NCI-H1105 treated with DMSO at 0.1 percent for 48 hours (cell line): ENCODE measurements at places on chromosomes 2 and 18.

- DNase-seq: no peak
These were observed 787.2 kb downstream of the PLCL1 start for GRCh38 chr2:198591586-198591985.

- DNase-seq: no peak
These were observed 136.4 kb upstream of the CELF4 start for GRCh38 chr18:37701967-37702366.

DNA sequence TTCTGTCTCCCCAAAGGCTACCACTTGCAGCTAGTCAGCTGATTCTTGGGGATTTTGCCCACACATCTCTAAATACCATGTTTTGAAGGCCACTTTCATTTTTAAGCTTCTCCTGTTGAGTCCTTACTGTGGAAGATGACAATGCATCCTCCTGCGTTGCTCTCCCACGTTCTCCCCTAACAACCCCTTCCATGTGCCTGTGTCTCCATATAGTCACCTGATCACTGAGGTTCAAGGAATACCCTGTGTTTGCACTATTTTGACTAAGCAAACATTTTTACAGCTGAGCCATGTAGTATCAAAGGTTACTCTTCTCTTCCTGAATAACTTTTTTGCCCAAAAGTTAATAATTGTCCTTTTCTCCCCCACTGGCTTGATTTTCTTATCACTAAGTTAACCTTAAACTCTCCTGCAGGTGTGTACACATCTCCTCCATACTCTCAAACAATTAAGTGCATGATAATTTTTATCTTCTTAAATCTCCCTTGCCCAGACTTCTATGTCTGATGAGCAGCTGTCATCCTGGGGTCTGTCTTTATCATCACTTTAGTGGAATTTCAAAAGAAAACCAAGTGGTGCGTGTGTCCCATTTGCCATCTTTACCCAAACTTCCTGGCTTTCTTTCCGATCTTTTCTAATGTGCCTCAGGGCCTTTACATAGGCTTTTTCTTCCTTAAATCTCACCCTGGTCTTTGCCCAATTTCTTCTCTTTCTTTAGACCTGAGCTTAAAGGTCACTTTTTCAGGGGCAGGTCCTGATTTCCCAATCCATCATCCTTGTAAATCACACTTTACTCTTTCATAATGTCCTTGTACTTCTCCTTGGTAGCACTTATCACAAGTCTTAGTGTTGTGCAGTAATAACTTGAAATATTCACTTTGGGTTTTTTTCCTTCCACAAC is 85.2 kb upstream of the SPATS2L start:
- no peak for DNase-seq

- no peak for DNase-seq
These were observed 42.5 kb downstream of the TEX44 start for GRCh38 chr2:231634951-231635875.

GRCh38 chr2:175926272-175926671 is 75.8 kb downstream of the LNPK start:
- no peak for DNase-seq

DNA sequence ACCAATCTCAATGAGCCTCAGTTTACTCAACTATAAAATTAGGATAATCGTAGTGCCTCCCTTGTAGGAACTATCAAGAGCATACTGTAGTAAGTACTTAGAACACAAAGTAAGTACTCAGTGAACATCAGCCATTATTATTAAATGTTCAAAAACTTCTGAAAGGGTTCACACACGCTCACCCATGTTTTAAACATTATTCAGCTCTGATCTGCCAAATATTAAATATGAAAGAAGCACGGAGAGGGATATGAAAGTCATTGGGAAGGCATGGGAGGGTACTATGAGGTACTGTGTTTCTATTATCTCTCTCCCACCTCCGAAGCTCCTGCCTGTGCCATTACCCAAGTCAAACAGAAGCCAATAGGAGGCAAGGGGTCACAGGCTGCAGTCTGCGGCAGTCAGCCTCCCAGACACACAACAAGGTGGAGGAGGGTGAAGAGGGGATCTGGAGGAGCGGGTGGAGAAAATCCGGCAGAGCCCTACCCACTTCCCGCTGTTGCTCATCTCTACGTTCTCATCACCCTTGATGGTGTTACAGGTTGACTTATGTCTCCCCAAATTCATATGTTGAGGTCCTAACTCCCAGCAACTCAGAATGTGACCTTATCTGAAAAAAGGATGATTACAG is 2.0 kb upstream of the TBC1D8 start:
- DNase-seq: no peak

GRCh38 chr2:64063924-64064331 is 44.7 kb upstream of the VPS54 start:
- no peak for DNase-seq
